GM13977 (cell line): ENCODE measurements at places on chromosomes 2 and 18.
A peak's percentile ranks its signal among the peaks of the same experiment; 100 is the strongest.

DNA sequence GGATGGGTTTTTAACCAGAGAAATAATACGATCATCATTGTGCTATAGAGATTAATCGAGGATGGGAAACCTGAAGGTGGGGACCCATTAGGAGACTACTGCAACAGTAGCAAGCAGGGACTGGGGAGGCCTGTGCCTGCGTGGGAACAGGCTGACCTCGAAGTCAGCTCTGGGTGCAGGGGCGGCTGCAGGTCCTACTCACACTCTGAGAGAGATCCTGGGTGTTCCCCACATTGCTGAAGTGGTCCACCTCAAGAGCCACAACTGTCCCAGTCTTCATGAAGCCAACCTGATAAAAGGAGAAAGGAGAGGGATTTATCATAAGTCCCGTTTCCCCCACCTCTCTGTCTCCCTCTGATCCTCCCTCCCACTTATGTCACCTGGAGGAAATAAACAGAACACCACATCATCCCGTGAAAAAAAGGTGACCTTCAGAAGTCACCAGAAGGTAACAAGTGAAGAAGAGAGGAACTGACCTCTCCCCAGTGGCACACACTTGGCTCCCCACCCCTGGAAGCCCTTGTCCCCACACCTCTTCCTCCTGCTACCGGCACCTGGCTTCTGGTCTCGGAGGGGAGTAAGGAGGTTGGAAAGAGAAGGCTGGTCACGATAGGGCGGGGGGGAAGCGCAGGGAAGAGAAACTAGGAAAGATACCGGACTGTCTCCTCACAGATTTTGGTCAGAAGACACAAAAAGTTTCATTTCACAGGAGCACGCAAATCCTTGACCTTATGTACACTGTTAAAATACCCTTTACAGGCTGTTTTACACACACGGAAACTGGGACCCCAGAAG is 50.4 kb downstream of the XDH start:
- DNase-seq: no peak

- no peak for DNase-seq
These were observed 1.1 kb upstream of the HOXD9 start for GRCh38 chr2:176121190-176122051.

DNA sequence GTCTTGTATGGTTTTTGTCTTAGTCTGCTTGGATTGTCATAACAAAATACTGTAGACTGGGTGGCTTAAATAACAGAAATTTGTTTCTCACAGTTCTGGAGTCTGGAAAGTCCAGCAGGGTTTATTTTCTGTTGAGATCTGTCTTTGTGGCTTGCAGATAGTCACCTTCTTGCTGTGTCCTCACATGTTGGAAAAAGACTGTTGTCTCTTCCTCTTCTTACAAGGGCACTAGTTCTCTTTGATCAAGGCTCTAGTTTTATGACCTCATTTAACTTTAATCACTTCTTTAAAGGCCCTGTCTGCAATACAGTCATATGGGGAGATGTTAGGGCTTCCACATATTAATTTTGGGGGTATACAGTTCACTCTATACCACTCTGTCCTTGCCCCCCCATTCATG is 56.5 kb downstream of the NBEAL1 start:
- no peak for DNase-seq

GRCh38 chr2:98569197-98569793 is 39.0 kb downstream of the COA5 start:
- DNase-seq: peak; percentile 82

- DNase-seq: peak; percentile 75
These were observed 5.7 kb downstream of the MCFD2 start for GRCh38 chr2:46909771-46910419.

DNA sequence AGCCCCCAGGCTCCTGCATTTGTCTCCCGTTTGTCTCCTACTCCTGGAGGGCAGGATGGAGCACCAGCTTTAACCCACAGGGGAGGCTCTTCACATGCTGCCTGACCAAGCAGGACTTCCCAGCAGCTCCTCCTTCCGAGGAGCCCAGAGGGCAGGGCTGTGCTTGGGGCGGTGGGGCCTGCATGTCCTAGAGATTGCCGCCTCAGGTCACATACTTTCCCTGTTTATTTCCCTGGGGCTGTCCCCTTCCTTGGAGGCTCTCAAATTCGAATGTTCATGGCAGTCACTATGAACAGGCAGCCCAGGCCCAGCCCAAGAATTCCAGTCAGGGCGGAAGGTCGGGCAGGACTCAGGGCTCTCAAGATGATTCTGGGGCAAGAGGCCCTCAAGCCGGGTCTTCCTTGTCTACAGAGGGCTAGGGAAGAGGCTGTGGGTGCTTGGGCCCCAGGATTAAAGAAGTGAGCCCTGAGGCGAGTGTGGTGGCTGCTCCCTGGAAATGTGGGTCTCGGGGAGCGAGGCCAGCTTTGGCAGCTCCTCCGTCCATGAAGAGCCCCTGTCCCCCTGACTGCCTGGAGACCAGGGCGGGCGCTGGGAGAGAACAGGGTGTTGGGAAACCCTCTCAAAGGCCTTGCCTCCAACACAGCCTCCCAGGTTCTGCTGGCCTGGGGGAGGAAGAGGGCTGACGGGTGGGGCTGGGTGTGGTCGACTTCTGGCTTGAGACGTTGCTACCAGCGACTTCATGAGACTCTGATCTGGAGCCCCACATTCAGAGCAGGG is 48.9 kb upstream of the HPCAL1 start:
- DNase-seq: no peak

- DNase-seq: no peak
These were observed 36.2 kb upstream of the BMP10 start for GRCh38 chr2:68907232-68907919.

GRCh38 chr18:1019191-1019590 is 114.5 kb downstream of the ADCYAP1 start:
- no peak for DNase-seq

GRCh38 chr2:46704041-46704440 is 211.6 kb downstream of the MCFD2 start:
- DNase-seq: no peak

- no peak for DNase-seq
These were observed 3.9 kb downstream of the HOXD1 start for GRCh38 chr2:176192351-176192750.

- DNase-seq: no peak
These were observed 42.4 kb upstream of the PSMD14 start for GRCh38 chr2:161265874-161266273.

DNA sequence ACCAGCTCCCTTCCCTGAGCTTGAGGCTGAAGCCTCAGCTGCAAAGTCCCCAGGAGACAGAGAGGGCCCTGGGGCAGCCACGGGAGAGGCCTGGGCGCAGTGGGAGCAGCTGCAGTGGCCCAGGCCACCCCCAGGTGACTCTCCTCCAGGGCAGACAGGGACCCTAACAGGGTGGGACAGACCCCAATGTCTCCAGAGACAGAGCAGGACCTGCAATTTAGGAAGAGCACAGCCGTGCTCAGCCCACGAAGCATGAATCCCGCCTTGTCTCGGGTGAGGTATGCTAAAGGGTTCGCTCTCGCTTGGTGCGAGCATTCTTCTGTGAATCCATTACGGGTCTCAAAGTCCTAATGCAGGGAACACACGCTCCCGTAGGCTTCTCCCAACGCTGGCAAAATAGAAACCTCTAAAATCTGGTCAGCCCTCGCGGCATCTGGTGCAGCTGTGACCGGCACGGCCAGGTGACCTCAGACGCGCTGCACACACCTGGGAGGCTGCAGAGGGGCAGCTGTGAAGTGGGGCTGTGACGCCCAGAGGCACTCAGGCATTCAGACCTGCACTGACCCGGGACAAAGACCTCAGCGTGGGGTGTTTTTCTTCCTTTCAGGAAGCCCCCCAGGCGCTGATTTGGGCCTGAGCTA is 12.6 kb downstream of the MBP start:
- DNase-seq: no peak

- DNase-seq: no peak
These were observed 82.8 kb downstream of the SMAD2 start for GRCh38 chr18:47847635-47848034.

GRCh38 chr2:105734762-105735538 is 9.8 kb upstream of the NCK2 start:
- DNase-seq: no peak

DNA sequence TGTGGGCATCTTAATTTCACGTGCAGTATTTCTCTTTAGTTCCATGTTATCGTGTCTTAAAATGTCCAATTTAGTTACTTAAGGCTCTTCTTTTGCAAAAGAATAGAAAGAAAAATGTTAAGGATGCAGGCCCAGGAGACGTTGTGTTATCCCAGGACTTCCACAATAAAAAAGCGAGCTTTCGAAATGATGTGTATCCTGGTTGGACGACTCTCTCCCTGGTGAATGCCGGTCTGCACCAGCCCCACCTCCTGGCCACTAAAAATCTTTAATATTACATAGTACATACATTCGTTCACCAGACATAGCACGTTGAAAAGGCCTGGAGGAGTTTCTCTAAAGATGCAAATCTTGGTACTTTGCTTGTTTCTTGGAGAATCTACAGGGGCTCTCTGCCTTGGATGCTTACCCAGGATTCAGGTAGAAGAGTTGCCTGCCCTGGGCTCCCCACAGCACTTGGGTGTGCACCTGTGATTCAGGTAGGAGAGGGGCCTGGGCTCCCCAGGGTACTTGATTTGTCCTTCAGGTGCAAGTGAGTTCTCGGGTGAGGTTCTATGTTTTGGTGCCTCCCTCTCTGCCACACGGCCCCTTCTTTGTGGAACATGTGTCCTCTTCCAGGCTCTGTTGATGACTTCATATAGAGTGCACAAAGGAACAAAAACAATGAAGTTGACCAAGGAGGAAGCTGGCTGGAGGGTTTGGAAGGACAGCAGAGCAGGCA is 26.6 kb downstream of the TWIST2 start:
- DNase-seq: no peak

GRCh38 chr2:149205143-149205542 is 125.2 kb upstream of the LYPD6 start:
- no peak for DNase-seq

- no peak for DNase-seq
These were observed 2.9 kb downstream of the GTF2A1L start for GRCh38 chr2:48620604-48621003.

- DNase-seq: no peak
These were observed 23.8 kb downstream of the FAP start for GRCh38 chr2:162219426-162219825.
